ENCODE measurements at places on chromosomes 12 and 14.

DNA sequence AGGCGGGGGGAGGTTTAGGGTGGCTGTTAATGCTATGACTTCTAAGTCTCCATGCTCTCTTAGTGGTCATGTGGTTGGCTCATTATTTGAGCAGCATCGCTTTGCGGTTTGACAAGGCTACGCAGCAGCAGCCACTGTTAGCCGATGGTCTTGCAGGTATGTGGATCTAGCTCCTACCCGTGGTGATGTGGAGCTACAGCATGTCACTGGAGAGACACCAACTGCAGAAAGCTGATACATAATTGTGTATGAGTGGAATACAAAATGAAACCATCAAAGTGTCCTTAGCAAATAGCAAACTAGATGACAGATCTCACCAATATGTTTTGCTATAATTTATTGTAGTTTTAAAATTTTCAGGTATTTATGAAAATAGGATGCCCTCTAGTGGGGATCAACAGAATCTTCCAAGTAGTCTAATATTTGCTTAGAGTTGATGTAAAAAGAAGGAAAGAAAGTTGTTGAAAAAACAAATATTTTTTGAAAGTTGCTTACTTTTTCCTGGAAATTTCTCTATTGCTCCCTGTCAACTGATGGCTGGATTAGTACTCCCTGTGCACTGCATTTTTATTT, 94.9 kb downstream of the NAV3 start:
- DNase-seq = peak; percentile 75

GRCh38 chr12:77002382-77002781, 63.0 kb downstream of the E2F7 start:
- DNase-seq = no peak

DNA sequence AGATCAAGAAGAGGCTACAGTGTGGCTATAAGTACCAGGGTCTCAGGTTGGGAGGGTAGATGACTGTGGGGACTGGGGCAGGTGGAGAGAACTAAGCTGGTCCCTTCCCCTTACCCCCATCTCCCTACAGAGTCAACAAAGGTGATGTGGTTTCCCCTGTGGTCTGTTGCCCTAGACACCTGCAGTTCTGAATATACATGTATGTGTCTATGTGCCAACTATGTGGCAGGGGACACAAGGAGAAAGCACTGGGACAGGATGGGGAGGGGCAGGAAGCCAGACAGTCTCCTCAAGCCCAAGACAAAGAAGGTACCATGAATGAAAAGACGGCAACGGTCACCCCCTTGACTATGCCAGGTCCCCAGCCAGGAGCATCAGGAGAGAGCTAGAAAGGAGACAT, 4.5 kb upstream of the HDAC7 start:
- DNase-seq = no peak

- peak; percentile 93 for DNase-seq
Observed at GRCh38 chr14:22614240-22614799, 16.2 kb downstream of the ABHD4 start.

- DNase-seq = no peak
Observed at GRCh38 chr12:122032580-122032979, 10.9 kb downstream of the BCL7A start.

DNA sequence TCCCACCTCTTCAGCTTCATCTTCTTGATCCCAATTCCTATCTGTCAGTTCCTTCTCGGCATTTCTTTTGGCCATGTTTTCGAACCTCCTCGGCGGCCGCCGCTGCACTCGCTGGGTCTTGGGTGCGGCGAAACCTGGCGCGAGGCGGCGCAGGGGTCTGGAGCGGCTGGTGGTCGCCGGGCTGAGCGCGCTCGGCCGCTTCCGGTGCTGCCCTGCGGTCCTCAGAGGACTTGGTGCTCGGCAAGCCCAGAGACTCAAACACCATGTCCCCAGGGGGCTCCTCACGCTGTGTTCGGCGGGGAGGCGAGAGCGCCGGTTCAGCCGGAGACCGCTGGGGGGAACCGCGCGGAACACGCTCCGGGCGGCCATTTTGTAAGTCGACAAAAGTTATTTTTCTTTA, 51.8 kb downstream of the PPP1R36 start:
- no peak for DNase-seq

- no peak for DNase-seq
Observed at GRCh38 chr14:32443890-32444661, 115.0 kb downstream of the AKAP6 start.

DNA sequence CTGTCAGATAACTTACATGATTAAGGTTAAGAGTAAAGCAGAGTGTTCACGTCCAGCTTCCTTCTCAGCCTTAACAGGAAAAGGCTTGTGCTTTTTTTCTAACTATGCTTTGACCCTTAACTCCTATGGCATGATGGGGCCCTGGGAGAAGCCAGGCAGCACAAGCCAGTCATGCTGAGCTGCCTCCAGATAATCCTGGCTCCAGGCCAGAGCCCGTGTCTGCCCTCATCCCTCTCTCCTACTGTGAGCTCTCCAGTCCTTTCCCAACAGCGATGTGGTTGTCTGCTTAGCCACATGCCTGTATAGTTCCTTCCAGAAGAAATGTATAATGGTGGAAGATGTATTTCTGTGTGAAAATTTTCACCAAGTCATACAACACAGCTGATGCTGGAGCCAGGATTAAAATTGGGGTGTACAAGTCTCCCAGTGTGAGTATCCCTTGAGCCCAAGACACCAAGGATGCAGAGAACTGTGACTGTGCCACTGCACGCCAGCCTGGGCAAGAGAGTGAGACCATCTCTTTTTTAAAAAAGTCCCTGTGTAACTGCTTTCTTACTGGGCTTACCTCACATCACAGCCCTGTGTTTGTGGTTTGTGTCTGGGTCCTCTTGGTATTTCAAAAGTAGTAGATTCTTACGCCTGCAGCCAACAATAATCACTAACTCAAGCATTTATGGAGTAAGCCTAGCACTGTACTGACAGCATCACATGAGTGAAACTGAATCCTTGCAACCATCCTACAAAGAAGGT, 7.9 kb upstream of the ITFG2 start:
- DNase-seq = no peak

DNA sequence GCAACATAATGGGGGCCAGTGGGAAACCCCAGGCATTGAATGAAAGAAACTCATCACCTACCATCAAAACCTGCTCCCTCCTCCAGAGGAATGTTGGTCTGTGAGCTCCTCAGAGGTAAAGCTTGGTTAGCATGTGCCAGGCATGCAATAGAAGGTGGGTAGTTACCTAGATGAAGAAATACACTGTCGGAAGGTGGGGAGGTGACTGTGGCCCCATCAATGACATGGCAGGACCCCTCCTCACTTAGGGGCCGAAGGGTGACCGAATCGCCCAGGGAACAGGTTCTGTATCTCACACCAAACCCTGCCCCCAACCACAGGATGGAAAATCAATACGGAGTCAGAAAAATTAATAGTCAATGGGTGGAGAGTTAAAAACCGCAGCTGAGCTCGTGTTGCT, 135.6 kb downstream of the BCL11B start:
- DNase-seq = no peak

- DNase-seq = no peak
Observed at GRCh38 chr14:75497701-75498100, 24.6 kb upstream of the BATF start.

DNA sequence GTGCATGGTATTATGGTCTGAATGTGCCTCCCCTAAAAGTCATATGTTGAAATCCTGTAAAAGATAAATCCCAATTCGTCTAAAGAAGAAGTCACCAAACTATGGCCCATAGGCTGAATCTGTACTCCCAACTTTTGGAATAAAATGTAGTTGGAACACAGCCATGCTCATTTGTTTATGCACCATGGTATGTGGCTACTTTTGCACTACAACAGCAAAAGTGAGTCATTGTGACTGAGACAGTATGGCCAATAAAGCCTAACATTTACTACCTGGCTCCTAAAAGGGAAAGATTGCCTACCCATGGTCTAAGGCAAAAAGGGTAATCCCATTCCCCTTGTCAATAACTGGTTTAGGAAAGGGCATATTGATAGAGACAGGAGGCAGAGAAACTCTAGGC, 101.8 kb downstream of the LRIG3 start:
- no peak for DNase-seq

DNA sequence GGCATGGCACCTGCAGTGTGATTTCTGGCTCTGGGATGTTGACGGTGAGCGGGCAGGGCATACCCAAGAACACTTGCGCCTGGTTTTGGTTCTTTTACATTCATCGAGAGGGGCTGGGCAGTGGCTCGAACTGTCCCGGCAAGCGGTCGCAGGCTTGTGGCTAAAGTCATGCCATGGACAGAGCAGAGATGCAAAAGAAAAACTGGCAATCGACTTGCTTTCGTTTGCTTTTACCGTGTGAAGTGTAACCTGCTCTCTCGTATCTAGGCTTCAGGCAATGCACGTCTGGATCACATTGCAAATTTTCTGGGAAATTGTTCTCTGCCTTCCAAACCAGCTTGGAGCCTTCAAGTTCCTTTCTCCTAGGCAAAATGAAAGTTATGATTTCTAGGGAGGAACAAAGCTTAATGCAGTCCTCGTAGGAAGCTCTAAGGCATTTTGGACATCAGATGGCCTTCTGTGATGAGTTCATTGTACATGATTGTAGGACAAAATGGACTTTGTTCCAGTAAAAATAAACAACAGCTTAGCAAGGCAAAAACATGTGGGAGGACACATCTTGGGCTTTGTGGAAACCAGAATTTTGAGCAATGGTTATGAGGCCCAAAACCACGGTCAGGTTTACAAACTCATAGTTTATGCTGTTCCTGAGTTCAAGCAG, 18.3 kb downstream of the ADGRD1 start:
- DNase-seq = no peak

- no peak for DNase-seq
Observed at GRCh38 chr12:4833524-4833923, 76.2 kb upstream of the KCNA1 start.

- no peak for DNase-seq
Observed at GRCh38 chr14:85625925-85626585, 96.1 kb downstream of the FLRT2 start.

- no peak for DNase-seq
Observed at GRCh38 chr12:38488866-38489265, 172.3 kb downstream of the ALG10B start.

DNA sequence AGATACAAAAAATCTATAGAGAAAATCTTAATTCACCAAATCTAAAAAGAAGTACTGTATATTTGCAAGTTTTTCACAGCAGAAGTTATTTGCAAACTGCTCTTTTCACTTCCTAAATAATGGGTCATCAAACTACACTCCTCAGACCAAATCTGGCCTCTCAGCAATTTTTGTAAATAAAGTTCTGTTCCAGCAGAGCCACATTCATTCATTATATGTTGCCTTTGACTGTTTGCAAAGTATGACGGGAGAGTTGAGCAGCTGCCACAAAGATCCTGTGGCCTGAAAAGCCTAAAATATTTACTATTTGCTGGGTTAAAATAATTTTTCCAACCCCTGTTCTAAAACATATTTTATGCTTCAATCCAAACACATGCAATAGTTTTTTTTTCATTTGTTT, 1222.3 kb upstream of the SEL1L start:
- no peak for DNase-seq

DNA sequence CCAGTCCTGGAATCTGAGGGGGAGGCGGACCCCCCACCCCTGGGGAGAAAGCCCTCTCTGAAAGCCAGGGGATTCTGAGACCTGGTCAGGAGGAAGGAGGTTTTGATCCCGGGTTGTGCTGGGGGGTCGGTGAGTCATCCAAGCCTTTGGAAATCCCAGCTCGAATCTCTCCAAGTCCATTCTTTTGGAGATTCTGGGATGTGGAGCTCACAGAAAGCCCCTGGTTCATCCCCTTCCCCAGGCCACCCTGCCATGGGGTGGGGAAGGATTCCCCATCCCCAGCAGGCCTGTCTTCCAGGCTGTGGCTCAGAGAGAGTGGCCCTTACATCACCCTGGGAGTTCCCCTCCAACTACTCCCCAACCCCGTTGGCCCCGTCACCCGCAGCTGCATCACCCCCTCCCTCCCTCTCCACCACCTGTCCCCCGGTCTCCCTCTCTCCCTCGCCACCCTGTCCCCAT, 14.3 kb downstream of the EXOC3L4 start:
- DNase-seq = no peak

GRCh38 chr12:131430158-131430742, 280.6 kb upstream of the SFSWAP start:
- no peak for DNase-seq
